ENCODE measurements at places on chromosomes 16 and 17.

- no peak for DNase-seq
Observed at GRCh38 chr17:15648386-15648785, 28.9 kb upstream of the FBXW10B start.

DNA sequence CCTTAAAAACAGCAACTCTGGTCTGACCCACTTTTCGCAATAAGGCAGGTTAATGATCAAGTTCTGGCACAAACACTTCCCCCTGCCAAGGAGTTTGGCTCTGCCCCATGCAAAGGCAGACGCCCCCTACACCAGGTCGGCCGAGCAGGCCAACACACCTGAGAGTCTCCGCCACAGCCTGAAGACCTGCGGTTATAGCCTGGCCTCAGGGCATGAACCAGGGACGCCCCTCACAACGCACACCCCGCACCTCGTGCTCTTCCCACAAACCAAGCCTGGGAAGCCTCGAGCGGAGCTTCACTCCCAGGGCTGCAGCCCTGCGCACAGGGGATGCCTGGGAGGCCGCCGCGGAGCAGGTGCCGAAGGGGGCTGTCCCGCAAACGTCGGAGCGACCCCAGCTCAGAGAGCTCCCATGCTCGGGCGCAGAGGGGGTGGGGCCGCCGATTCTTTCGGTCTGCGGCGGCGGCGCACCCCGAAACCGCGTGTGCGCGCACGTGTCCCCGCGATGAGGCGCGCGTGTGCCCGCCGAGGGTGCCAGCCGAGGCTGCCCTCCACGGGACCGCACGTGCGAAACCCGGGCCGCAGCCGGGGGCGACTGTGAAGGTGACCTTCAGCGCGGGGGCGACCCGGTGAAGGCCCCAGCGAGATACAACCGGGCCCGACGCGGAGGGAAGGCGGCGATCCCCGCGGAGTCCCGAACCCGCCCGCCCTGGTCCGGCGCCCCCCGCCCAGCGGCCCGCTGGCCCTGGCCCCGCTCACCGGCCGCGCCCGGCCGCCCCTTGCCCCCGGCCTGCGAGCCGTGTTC is 559 bp downstream of the CLUH start:
- no peak for DNase-seq

- no peak for DNase-seq
Observed at GRCh38 chr17:48031966-48032365, 5.6 kb downstream of the COPZ2 start.

- no peak for DNase-seq
Observed at GRCh38 chr17:34670618-34671017, 91.2 kb downstream of the TMEM132E start.

- DNase-seq = no peak
Observed at GRCh38 chr17:78062596-78062995, 66.0 kb downstream of the TMC6 start.

DNA sequence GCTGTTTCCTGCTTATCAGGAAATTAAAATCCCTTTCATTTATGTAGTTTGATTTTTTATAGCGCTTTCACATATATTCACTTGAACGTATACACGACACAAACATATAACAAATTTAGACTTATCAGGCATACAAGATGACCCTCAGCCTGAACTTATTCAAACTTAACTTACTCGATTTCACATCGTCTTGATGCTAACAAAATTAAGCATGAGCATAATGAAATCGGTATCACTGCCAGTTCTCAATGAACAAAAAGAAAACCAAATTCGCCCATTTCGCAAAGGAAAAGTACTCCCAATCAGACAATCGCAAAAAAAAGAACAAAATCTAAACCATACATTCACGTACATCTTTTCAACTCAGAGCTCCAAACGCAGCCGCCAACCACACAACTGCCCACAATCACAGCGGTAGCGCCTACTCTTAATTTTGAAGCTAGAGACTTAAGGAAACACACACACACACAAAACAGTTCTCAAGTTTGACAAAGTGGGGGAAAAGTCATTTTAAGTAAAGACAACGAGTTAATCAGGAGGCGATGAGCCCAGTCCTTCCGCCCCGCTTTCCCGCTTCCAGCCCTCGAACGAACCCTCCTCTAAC is 1.1 kb downstream of the GJC1 start:
- peak; percentile 40 for DNase-seq

DNA sequence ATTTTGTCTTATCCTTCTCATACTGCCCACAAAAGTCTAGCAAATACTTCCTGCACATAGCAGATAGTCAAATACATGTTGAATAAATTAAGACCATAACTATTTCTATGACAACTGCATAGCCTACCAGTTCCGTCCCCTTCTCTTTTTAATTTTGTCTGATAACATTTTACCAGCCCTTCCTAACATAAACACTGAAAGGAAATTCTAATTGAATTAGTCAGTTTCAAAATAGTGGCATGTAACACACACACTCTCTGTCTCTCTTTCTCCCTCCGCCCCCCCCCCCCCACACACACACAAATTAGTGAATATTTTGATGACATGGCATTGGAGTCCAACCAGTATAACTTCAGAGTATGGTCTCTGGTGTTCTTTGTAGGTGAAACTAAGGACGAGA is 41.8 kb downstream of the TNRC6C start:
- DNase-seq = no peak

- no peak for DNase-seq
Observed at GRCh38 chr16:16005721-16006120, 56.3 kb downstream of the ABCC1 start.

- DNase-seq = no peak
Observed at GRCh38 chr16:11253995-11254912, 1.8 kb downstream of the SOCS1 start.

GRCh38 chr17:37726248-37726647 is 18.6 kb downstream of the HNF1B start:
- DNase-seq = no peak

- DNase-seq = no peak
Observed at GRCh38 chr16:86631444-86631843, 53.1 kb downstream of the FOXL1 start.

DNA sequence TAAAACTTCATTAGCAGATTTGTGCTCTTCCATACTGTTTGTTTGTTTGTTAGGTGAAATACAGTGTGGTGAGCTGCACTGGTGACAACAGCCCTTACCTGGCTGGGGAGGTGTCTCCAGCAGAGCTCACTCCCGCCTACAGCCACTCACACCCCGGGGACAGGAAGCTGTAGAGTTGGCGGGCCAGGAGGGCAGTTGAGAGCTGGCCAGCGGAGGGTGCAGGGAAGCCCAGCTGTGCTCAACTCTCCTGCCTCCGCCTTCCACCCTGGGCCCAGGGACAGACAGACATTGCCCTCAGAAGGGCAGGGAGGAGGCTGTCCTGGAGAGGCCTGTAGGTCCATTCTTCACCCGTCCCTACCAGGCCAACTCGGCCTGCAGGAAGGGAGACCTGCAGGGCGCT is 48.6 kb upstream of the PVALEF start:
- DNase-seq = no peak

DNA sequence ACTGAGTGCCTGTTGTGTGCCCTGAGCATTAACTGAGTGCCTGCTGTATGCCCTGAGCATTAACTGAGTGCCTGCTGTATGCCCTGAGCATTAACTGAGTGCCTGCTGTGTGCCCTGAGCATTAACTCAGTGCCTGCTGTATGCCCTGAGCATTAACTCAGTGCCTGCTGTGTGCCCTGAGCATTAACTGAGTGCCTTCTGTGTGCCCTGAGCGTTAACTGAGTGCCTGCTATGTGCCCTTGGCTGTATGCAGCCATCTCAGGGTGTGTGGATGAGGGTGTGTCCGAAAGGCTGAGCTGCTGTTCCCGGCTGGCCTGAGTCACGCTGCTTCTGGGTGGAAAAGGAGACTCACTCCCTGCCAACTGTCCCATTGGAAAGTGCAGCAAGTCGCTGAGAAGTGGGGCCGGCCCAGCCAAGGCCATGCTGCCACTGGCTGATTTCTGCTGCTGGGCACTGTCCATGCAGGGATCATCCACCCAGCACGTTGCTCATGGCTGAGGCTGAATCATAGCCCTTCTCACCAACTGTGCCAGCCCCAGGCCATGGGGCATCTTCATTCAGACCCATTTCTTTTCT is 113.8 kb downstream of the OR1D5 start:
- no peak for DNase-seq

GRCh38 chr16:30805370-30806169 is 18.6 kb upstream of the ZNF629 start:
- DNase-seq = peak; percentile 62

GRCh38 chr16:63461248-63461841 is 1425.1 kb upstream of the CDH8 start:
- peak; percentile 2 for DNase-seq

DNA sequence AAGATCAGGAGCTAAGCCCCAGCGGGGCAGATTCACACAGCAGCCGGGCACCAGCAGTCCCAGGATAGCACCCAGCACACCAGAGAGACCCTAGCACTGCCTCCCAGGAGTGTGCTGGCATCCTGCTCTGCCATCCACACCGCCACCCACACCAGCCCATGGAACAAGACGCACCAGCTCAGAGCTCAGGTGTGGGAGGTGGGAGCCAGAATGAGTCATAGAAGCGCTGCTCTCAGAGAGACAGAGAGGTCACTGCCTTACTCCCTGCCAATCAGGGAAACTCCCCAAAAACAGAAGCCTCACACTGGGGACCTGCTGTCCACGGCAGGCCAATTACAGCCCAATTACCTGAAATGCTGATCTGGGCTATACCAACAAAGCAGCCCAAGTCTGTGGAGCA is 64.9 kb downstream of the CDYL2 start:
- DNase-seq = no peak

DNA sequence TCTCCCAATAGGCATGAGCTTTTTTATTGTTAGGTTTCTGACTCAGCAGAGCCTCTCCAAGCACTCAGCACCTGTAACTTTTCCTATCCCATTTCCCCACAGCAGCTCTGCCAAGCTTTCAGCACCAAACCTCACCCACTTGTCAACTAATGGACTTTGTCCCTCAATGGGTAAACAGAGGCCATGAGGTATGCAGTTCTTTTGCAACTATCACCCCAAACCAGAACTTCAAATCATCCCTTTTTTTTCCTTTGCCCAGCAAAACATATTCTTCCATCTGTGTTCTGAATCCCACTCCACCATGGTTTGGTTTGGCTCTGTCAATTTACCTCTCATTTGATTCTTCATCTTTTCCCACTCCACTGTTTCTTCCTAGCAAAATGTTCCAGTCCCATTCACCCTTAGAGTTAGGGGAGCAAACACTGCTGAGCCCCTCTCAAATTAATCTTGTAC is 58.1 kb downstream of the TOX3 start:
- DNase-seq = no peak

DNA sequence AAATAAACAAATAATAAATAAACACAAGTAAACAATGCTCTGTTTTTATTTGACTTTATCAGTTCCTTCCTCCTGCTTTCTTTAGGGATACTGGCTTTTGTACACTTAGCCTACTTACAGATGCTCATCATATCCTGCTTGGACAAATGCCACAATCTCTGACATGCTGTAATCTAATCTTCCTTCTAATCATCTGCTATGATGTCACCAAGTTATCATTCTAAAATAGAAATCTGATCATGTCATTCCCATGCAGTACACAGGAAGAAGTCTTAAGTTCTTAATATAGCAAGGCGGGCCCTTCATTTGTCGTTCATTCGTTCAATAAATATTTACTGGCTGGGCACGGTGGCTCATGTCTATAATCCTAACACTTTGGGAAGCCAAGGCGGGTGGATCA is 9.1 kb upstream of the UBB start:
- DNase-seq = peak; percentile 65

- no peak for DNase-seq
Observed at GRCh38 chr17:74259667-74260524, 14.1 kb upstream of the DNAI2 start.

DNA sequence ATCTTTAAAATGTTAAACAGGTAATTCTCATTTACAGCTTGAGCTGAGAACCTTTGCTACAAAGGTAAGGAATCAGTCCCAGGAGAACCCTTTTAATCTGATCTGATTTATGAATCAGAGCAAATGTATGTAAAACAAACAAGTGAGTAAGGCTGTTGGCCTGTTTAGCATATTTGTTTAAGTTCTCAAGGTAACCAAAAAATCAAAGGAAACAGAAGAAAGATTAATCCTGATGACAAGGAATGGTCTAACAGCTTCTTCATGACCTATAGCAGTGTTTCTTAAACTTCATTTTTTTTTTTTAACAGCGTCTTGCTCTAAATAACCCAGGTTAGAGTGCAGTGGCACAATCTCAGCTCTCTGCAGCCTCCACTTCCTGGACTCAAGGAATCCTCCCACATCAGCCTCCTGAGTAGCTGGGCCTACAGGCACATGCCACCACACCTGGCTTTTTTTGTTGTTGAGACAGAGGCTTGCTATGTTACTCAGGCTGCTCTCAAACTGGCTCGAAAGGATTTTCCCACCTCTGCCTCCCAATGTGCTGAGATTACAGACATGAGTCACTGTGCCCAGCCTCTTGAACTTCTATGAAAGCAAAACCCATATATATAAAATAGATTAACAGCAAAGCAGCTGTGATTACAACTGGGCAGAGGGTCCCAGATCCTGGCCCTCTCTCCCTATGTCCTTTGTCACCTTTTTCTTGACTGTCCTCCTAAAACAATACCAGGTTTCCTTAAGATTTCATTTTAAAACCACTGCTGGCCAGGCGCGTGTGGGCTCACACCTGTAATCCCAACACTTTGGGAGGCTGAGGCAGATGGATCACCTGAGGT is 5.1 kb upstream of the JPT1 start:
- DNase-seq = peak; percentile 20

DNA sequence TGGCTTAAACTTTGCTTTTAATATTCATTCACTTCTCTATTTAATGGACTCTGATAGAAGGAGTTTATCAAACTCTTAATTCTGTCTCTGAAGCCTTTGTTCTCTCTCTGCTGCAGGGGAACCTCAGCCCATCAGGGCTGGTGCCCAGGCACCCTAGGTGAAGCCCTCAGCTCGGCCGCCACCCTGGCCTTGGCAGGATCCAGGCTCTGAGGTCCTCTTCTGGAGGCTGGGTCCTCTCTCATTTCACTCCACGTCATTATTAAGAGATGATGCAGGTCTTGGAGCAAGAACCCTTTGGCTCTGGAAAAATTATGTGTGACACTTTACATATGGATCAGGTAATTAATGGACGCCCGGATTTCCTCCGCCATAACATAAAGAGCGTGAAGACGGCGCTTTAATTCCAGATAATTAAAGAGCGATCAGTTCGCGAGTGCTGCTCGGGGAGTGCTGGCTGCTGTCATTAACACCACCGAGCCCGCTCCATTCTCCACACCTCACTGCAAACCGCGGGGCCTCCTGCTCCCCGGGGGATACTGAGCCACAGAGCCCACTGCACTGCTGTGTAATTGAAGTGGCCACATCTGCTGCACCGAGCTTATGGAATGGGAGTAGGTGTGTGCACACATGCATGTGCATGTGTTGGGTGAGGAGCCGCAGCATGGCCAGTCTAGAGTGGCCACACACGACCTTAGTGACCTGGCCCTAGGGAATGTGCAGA is 259.4 kb upstream of the TNRC6C start:
- DNase-seq = no peak

GRCh38 chr17:66200685-66201092 is 8.8 kb upstream of the CEP112 start:
- no peak for DNase-seq

GRCh38 chr16:76577003-76577402 is 299.8 kb downstream of the CNTNAP4 start:
- no peak for DNase-seq

DNA sequence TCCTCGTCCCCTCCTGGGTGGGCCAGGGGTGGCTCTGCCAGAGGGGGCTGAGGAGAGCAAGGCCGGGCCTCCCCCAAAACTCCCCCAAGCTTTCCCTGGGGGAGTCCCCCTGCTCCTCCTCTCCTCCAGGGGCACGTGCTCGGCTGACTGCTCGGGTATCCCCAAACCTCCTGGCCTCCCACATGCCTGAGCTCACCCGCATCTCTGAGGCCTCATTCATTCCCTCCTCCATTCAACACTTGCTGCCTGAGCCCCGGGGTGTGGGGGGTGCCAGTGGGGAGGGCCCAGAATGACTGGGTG is 83.1 kb downstream of the RTN4RL1 start:
- DNase-seq = no peak
